ENCODE measurements at places on chromosomes 1 and 21. TPM values are rescaled to one million over a fixed set of nuclear protein-coding genes. Genes with fewer than 3 reads are reported as not detected.
A peak's percentile ranks its signal among the peaks of the same experiment; 100 is the strongest.

The CFAP126 gene
- not detected for total RNA-seq

- H3K36me3 ChIP-seq, result peaks cover 8% of the 10 kb centered on the region
- no peak overlapping the region for H3K4me3 ChIP-seq
- DNase-seq, result no peak
- no peak overlapping the region for H3K27ac ChIP-seq
- no peaks in the 10 kb centered on the region for H3K4me1 ChIP-seq
These were observed 379.3 kb upstream of the NCAM2 start for GRCh38 chr21:20618878-20619277.

The DCLRE1B gene
- total RNA-seq, result 5.7 TPM

- H3K4me3 ChIP-seq, result no peak overlapping the region
- no peaks in the 10 kb centered on the region for H3K4me1 ChIP-seq
- no peaks in the 10 kb centered on the region for H3K27me3 ChIP-seq
- no peaks in the 10 kb centered on the region for H3K36me3 ChIP-seq
- DNase-seq, result peak; percentile 69
These were observed 49.1 kb upstream of the CR2 start for GRCh38 chr1:207404849-207405525.

The JAM2 gene
- 0.43 TPM for total RNA-seq

- H3K27me3 ChIP-seq, result no peaks in the 10 kb centered on the region
- H3K4me1 ChIP-seq, result no peaks in the 10 kb centered on the region
- no peak overlapping the region for H3K27ac ChIP-seq
- no peak overlapping the region for H3K4me3 ChIP-seq
- H3K36me3 ChIP-seq, result no peaks in the 10 kb centered on the region
These were observed 246.0 kb upstream of the C1orf174 start for GRCh38 chr1:4146101-4146500.

DNA sequence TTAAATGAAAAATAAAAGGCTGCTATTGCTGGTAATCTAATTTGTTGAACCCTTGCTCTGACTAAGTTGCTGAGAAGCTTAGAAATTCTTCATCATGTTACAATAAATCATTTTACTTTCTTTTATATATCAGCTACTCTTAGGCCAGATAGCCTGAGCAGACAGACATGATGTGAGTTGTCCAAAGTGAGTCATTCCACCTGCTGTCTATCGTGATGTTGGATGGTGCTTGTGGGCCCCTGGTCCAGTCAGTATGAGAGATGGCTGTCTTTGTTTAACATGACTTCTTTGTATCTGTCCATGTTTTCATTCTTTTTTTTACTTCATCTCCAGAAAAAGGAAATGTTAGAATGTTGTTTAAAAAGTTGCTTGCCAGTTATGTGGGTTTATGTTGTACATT, 188.8 kb downstream of the ADGRL2 start:
- H3K4me3 ChIP-seq, result no peak overlapping the region
- no peaks in the 10 kb centered on the region for H3K36me3 ChIP-seq

- 0 out of 2 replicates have a peak, but pooled peaks cover 5% of the 10 kb centered on the region for H3K36me3 ChIP-seq
- H3K4me3 ChIP-seq, result no peak overlapping the region
- H3K27ac ChIP-seq, result no peak overlapping the region
- H3K27me3 ChIP-seq, result no peaks in the 10 kb centered on the region
- peaks cover 22% of the 10 kb centered on the region for H3K4me1 ChIP-seq
- no peak for DNase-seq
These were observed 61.5 kb downstream of the EIF4G3 start for GRCh38 chr1:21115098-21115760.

DNA sequence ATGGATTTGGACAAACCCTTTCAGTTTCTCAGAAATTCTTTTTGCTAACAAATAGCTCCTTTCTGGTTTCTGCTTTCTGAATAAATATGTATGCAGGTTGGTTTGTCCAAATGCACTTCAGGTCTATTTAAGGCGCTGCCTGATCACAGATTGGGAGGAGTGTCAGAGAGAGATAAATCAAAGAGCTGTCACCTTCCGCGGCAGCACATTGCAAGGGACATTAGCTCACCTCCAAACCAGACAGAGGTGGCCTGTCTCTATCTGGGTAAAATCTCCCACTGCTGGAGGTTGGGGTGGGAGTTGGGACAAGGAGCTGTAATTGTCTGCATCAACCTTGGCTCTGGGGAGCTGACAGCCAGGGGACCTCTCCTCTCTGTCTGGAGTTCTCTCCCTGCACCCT, 25.2 kb downstream of the PRAMEF20 start:
- no peaks in the 10 kb centered on the region for H3K36me3 ChIP-seq
- H3K4me1 ChIP-seq, result no peaks in the 10 kb centered on the region
- H3K27ac ChIP-seq, result no peak overlapping the region
- H3K4me3 ChIP-seq, result no peak overlapping the region
- DNase-seq, result no peak

DNA sequence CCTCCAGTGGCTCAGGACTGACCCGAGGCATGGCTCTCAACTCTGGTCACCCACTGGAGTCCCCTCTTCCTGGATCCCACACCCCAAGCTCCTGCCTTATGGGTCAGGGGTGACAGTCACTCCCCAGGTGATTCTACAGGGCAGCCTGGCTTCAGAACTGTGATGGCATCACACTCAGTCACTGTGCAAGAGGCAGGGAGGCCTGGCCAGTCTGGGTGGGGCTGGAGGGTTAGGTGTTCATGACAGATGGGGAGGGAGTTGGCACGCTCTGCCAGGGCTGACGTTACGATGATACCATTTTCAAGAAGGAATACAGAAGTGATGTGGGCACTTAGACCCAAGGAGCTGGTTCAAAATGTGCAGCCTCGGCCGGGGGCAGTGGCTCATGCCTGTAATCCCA, 25.2 kb upstream of the ABCG1 start:
- no peaks in the 10 kb centered on the region for H3K4me1 ChIP-seq
- no peaks in the 10 kb centered on the region for H3K36me3 ChIP-seq
- DNase-seq, result no peak
- H3K27me3 ChIP-seq, result peaks cover 12% of the 10 kb centered on the region

DNA sequence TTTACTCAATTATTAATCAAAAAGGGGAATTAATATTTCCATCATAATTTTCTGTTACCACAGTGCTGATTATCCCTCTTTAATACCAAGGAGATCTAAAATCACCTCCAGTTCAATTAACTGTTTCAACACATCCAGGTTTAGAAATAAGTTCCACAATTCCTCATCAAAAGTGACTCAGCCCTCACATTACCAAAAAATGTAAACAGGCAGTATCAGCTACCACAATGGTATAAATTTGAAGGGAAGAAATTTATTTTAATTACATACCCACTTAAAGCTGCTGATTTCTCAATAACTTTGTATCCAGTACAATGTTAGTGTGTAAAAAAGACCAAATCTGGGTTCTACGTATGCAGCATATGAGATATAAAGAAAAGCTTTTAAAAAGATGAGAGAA, 51.9 kb downstream of the EIF4G3 start:
- peak overlapping the region; percentile 56 for H3K27ac ChIP-seq
- H3K36me3 ChIP-seq, result peaks cover 20% of the 10 kb centered on the region
- DNase-seq, result peak; percentile 36

DNA sequence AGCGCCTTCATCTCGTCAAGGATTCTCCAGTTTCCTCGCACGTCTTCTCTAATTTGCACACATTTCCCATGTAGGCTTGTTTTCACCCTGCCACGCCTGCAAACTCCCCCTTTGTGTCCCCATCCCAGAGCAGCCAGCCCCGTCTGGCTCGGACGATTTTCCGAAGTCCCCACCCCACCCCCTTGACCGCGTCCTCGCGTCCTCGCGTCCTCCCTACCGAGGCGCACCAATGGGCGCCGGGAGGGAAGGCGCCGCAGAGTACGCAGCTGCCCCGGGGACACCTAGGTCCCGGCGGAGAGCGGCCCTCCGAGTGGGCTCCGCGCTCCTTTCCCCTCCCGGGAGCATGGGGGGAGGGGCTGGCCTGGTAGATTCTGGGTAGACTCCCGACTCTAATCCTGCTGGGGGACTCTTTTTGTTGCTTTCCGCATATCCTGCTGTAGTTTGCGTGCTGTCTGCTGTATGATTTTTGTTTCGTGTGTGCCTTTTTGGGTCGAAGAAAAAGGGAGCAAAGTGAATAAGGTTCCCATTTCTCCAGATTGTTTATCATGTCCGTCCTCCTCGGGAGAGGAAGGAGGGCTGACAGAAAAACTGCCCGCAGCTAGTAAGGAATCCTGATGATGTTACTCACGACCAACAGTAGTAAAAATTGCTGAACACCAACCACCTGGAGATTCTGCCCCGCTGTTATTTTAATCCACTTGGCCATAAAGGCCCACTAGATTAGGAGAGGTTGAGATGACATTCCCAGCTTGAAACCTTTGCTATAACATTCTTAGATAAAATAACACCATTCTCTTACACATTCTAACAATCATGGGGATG, 1.5 kb downstream of the CACHD1 start:
- peaks cover 43% of the 10 kb centered on the region for H3K4me1 ChIP-seq
- no peaks in the 10 kb centered on the region for H3K36me3 ChIP-seq
- H3K4me3 ChIP-seq, result peak overlapping the region; percentile 93
- peaks cover 10% of the 10 kb centered on the region for H3K27me3 ChIP-seq

The ST6GALNAC5 gene
- 2.0 TPM for total RNA-seq

GRCh38 chr1:109959974-109960744, 24.4 kb upstream of the AHCYL1 start:
- peak; percentile 69 for DNase-seq
- H3K36me3 ChIP-seq, result peaks cover 3% of the 10 kb centered on the region

The RCSD1 gene
- total RNA-seq, result not detected

GRCh38 chr1:5617546-5617945, 374.7 kb downstream of the NPHP4 start:
- no peaks in the 10 kb centered on the region for H3K27me3 ChIP-seq
- H3K36me3 ChIP-seq, result 0 out of 2 replicates have a peak, but pooled peaks cover 4% of the 10 kb centered on the region
- DNase-seq, result no peak
- H3K27ac ChIP-seq, result no peak overlapping the region
- no peak overlapping the region for H3K4me3 ChIP-seq

The WNT3A gene
- total RNA-seq, result not detected

GRCh38 chr1:85243372-85243771, 16.1 kb downstream of the C1orf52 start:
- peaks cover 53% of the 10 kb centered on the region for H3K4me1 ChIP-seq
- no peaks in the 10 kb centered on the region for H3K27me3 ChIP-seq
- H3K4me3 ChIP-seq, result no peak overlapping the region
- peak overlapping the region; percentile 84 for H3K27ac ChIP-seq
- peaks cover 7% of the 10 kb centered on the region for H3K36me3 ChIP-seq
